ENCODE measurements at places on chromosomes 16 and 17. TPM values are rescaled to one million over a fixed set of nuclear protein-coding genes. Genes with fewer than 3 reads are reported as not detected.

DNA sequence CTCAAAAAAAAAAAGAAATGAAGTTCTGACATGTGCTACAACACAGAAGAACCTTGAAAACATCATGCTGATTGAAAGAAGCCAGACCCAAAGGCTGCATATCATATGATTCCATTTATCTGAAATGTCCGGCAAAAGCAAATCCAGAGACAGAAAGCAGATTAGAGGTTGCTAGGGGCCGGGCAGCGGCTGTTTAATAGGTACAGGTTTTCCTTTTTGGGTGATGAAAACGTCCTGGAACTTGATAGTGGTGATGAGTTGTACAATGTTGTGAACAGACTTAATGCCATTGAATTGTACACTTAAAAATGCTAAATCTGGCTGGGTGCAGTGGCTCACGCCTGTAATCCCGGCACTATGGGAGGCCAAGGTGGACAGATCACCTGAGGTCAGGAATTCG lies 166.5 kb downstream of the NTN1 start:
- DNase-seq = no peak
- H3K27ac ChIP-seq = no peak overlapping the region
- peaks cover 54% of the 10 kb centered on the region for H3K27me3 ChIP-seq
- no peaks in the 10 kb centered on the region for H3K4me1 ChIP-seq

- H3K36me3 ChIP-seq = no peaks in the 10 kb centered on the region
- peak; percentile 48 for DNase-seq
- peaks cover 9% of the 10 kb centered on the region for H3K27me3 ChIP-seq
- no peak overlapping the region for H3K4me3 ChIP-seq
- H3K27ac ChIP-seq = no peak overlapping the region
These were observed 23.7 kb upstream of the BCO1 start for GRCh38 chr16:81214745-81215166.

- H3K4me1 ChIP-seq = no peaks in the 10 kb centered on the region
- H3K27ac ChIP-seq = no peak overlapping the region
- no peak for DNase-seq
- H3K27me3 ChIP-seq = no peaks in the 10 kb centered on the region
- H3K36me3 ChIP-seq = no peaks in the 10 kb centered on the region
These were observed 5.6 kb upstream of the CCL2 start for GRCh38 chr17:34249478-34249877.

GRCh38 chr16:9012848-9013507 lies 49.3 kb upstream of the USP7 start:
- peaks cover 50% of the 10 kb centered on the region for H3K4me1 ChIP-seq
- no peaks in the 10 kb centered on the region for H3K27me3 ChIP-seq
- no peak overlapping the region for H3K27ac ChIP-seq

DNA sequence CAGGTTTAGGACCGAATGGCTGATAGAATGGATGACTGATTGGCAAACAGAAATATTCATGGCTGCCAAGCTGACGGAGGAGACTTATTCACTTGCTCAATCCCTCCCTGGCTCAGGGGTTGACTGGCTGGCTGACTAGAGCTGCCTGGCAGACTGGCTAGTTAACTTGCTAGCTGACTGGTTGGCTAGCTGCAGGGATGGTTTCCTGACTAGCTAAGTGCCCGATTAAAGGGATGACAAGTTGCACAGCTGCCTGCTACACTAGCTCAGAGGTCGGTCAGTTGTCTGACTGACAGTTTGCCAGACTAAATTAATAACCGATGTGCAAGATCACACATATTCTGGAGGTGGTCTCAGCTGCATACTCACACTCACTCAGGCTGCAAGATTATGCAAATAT lies 1208.4 kb upstream of the CDH8 start:
- no peak overlapping the region for H3K27ac ChIP-seq
- H3K36me3 ChIP-seq = no peaks in the 10 kb centered on the region
- no peaks in the 10 kb centered on the region for H3K4me1 ChIP-seq
- no peaks in the 10 kb centered on the region for H3K27me3 ChIP-seq

DNA sequence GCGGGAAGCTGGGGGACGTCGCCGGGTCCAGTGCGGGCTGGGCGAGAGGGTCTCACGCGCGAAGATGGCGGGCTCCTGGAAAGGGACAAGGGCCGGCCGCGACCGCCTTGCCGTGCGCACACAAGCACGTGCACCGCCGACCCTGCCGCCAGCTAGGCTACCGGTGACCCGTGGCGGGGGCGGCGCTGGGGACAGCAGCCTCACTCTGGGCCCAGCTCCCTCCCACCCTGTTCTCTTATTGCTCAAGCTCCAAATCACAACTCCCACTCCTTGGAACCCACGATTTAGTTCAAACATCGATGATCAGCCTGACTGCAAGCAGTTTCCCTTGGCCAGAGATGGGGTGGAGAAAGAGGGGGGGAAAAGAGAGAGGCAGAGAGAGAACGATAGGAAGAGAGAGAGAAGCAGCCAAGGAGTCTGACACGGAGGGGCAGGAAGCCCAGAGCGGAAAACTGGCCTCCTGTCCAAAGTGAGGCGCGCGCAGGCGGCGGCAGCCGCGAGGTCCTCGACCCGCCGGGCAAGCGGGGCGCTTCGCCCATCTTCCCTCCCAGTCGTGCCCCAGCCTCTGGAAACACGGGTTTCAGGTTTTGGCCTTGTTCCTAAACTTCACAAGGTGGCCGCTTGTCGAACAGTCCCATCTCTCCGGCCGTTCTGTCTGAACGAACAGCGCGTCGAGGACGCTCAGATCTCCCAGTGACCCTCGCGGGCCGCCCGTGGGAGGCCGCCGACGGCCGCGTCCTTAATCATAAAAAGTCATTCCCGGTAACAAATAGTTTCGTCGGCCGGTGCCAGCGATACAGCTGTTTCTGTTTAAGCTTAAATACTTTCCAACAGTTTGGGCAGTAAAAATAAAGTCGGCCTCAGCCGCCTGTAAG lies 1.7 kb upstream of the CBX8 start:
- H3K4me3 ChIP-seq = peak overlapping the region; percentile 25
- no peak for DNase-seq

GRCh38 chr16:2035431-2036199 lies 8.9 kb downstream of the NHERF2 start:
- H3K27me3 ChIP-seq = no peaks in the 10 kb centered on the region
- peak; percentile 84 for DNase-seq
- H3K36me3 ChIP-seq = peaks cover 3% of the 10 kb centered on the region
- H3K4me1 ChIP-seq = peaks cover 98% of the 10 kb centered on the region

DNA sequence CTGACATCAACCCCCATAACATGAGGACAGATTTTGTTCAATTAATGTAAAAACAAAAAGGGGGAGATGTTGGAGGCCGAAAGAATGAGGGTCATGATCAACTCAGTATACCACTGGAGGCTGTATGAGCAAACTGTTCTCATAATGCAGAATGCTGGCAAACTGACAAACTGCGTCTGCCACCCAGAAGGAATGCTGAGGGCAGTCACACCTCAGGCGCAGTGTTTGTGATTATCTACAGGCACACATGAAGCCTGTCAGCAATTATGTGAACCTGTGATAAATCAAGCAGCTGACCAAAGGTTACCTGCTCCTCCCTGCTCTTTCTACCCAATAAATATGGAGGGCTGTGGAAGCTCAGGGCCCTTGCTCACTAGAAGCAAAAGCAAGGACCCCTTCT lies 27.3 kb downstream of the CD300LG start:
- H3K4me3 ChIP-seq = no peak overlapping the region
- H3K36me3 ChIP-seq = no peaks in the 10 kb centered on the region
- peaks cover 2% of the 10 kb centered on the region for H3K27me3 ChIP-seq
- no peak overlapping the region for H3K27ac ChIP-seq

- H3K27ac ChIP-seq = no peak overlapping the region
- H3K36me3 ChIP-seq = no peaks in the 10 kb centered on the region
- no peaks in the 10 kb centered on the region for H3K27me3 ChIP-seq
These were observed 564.5 kb downstream of the CDH8 start for GRCh38 chr16:61471737-61472136.

GRCh38 chr17:1627982-1628855 lies at the start of gene SLC43A2:
TSS of gene SLC43A2 (minus strand) at chr17:1628834. CDS start at chr17:1627874, 960 bp downstream.
- no peaks in the 10 kb centered on the region for H3K36me3 ChIP-seq
- H3K27me3 ChIP-seq = peaks cover 2% of the 10 kb centered on the region
- peaks cover 40% of the 10 kb centered on the region for H3K4me1 ChIP-seq

DNA sequence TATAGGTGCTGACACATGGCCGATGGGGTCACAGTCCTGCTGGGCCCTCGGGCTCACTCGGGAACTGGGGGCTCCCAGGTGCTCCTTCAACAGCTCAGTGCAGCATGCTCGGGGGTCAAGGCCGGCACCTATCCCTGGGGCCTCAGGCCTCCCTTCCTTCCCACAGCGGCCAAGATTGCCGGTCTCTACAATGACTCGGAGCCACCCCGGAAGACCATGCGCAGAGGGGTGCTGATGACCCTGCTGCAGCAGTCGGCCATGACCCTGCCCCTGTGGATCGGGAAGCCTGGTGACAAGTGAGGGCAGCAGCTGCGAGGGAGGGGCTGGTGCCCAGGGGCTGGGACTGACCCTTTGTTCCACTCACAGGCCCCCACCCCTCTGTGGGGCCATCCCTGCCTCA lies 6.9 kb downstream of the SULT1A2 start:
- H3K4me3 ChIP-seq = no peak overlapping the region
- no peak for DNase-seq
- peaks cover 12% of the 10 kb centered on the region for H3K4me1 ChIP-seq
- H3K27ac ChIP-seq = no peak overlapping the region
- H3K36me3 ChIP-seq = peaks cover 27% of the 10 kb centered on the region

DNA sequence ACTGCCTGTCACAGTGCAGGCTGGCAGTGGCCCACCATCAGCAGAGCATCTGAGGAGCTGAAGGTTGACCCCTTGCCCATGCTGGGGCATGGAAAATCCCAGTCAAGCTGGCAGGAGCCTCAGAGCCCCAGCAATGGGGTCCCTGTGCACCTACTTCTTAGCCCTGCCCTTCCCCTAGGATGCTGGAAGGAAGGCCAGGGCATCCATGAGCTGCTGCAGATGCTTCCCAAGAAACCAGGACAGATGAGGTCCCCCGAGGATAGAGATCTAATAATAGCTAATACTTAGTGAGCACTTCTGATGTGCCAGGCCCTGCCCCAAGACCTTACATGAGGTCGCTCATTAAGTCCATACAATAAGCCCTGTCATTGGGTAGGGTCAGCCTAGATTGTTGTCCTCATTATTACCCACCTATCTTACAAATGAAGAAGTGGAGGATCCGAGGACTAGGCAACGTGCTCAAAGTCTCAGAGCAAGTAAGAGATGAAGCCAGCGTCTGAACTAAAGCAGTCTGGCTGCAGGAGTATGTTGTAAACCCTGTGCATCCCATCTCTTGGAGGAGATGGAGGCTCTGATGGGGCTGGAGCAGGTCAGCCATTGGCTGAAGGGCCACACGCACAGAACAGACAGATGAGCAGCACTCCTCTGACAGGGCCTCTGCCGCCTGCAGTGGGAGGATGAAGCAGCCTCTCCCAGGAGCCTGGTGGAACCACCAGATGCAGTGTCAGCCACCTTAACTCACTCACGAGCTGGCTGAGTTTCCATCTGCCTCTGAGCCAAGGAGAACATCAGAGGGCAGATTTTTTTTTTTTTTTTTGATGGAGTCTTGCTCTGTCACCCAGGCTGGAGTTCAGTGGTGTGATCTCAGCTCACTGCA lies 175.4 kb downstream of the WSCD1 start:
- no peak overlapping the region for H3K4me3 ChIP-seq
- no peaks in the 10 kb centered on the region for H3K36me3 ChIP-seq
- H3K27ac ChIP-seq = no peak overlapping the region
- DNase-seq = no peak

GRCh38 chr17:39071573-39071972 lies 79.9 kb downstream of the PLXDC1 start:
- DNase-seq = no peak
- peaks cover 2% of the 10 kb centered on the region for H3K27me3 ChIP-seq
- H3K4me3 ChIP-seq = no peak overlapping the region

GRCh38 chr17:75341784-75342486 lies 52.7 kb upstream of the SLC25A19 start:
- no peak for DNase-seq
- H3K4me3 ChIP-seq = no peak overlapping the region
- H3K36me3 ChIP-seq = peaks cover 4% of the 10 kb centered on the region
- H3K27me3 ChIP-seq = no peaks in the 10 kb centered on the region
- no peak overlapping the region for H3K27ac ChIP-seq

GRCh38 chr16:82699711-82700495 lies 73.1 kb downstream of the CDH13 start:
- no peak for DNase-seq
- H3K36me3 ChIP-seq = no peaks in the 10 kb centered on the region
- no peak overlapping the region for H3K27ac ChIP-seq
- H3K4me1 ChIP-seq = no peaks in the 10 kb centered on the region
- H3K27me3 ChIP-seq = no peaks in the 10 kb centered on the region

- no peak overlapping the region for H3K4me3 ChIP-seq
- peaks cover 10% of the 10 kb centered on the region for H3K27me3 ChIP-seq
- H3K4me1 ChIP-seq = peaks cover 22% of the 10 kb centered on the region
- no peaks in the 10 kb centered on the region for H3K36me3 ChIP-seq
- no peak overlapping the region for H3K27ac ChIP-seq
These were observed 11.6 kb upstream of the GAA start for GRCh38 chr17:80089762-80090161.

- no peak overlapping the region for H3K27ac ChIP-seq
- DNase-seq = peak; percentile 63
- H3K36me3 ChIP-seq = no peaks in the 10 kb centered on the region
These were observed 30.3 kb downstream of the CHD9NB start for GRCh38 chr16:53022374-53022773.

DNA sequence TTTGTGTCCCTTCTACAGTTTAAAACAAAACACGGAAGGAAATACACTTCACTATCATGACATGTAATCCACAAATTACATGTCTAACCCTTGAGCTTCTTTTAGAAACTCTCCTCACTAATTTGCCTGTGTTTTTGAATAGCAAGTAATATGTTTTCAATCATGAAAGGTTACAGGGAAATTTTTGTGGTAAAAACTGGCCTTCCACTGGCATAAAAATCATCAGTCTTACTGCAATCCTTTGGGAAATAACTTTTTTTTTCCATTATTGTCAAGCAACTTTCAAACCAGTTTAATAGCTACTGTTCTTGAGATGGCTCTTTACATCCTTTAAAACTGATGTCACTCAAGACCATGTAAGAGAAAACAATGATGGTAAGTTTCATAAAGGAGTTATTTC lies 27.0 kb downstream of the MYO1D start:
- H3K27ac ChIP-seq = no peak overlapping the region
- no peak for DNase-seq
- H3K27me3 ChIP-seq = no peaks in the 10 kb centered on the region
- no peak overlapping the region for H3K4me3 ChIP-seq
- H3K4me1 ChIP-seq = no peaks in the 10 kb centered on the region
- H3K36me3 ChIP-seq = no peaks in the 10 kb centered on the region

- H3K36me3 ChIP-seq = no peaks in the 10 kb centered on the region
- H3K4me1 ChIP-seq = peaks cover 8% of the 10 kb centered on the region
- no peak overlapping the region for H3K27ac ChIP-seq
- H3K27me3 ChIP-seq = no peaks in the 10 kb centered on the region
These were observed 6.0 kb upstream of the IGFBP4 start for GRCh38 chr17:40437095-40437732.

EPX gene
- not detected for total RNA-seq

CDRT15L2 gene
- total RNA-seq = not detected

ZNF18 gene
- 5.4 TPM for total RNA-seq

TBC1D3C gene
- 0.33 TPM for total RNA-seq

KRT20 gene
- total RNA-seq = 0.13 TPM
